ENCODE measurements at places on chromosomes 13 and 19.

- DNase-seq: no peak
These were observed 15.1 kb upstream of the N4BP2L2 start for GRCh38 chr13:32553720-32554119.

DNA sequence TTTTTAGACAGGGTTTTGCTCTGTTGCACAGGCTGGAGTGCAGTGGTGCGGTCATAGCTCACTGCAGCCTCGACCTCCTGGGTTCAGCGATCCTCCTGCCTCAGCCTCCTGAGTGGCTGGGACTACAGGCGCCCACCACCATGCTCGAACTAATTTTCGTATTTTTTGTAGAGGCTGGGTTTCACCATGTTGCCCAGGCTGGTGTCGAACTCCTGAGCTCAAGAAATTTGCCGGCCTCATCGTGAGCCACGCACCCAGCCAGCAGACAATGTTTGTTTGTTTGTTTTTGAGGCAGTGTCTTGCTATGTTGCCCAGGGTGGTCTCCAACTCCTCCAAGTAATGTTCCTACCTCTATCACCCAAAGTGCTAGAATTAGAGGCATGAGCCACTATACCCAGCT, 879 bp upstream of the COX7A1 start:
- DNase-seq: no peak

DNA sequence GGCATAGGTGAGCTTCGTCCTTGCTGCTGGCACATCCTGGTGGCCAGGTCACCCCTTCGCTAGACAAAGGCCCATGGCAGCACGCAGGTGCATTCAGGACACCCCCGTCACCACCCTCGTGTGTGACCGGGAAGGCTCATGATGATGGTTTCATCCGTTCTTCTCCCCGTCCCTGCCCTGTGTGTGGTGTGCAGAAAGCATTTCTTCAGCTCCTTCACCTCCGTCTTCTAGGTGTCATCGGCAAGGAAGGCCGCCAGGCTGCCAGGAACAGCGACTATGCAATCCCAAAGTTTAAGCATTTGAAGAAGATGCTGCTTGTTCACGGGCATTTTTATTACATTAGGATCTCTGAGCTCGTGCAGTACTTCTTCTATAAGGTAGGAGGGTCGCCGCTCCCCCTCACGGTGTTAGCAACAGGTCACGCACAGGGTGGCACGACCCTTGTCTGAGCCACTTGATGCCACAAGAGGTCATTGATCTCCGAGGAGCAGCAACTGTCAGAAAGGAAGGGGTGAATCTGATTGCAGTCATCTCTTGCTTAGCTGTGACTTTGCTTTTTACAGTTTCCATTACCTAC, 111.0 kb upstream of the MCF2L start:
- DNase-seq: no peak

GRCh38 chr13:21065686-21066085, 4.3 kb upstream of the LATS2 start:
- DNase-seq: no peak

DNA sequence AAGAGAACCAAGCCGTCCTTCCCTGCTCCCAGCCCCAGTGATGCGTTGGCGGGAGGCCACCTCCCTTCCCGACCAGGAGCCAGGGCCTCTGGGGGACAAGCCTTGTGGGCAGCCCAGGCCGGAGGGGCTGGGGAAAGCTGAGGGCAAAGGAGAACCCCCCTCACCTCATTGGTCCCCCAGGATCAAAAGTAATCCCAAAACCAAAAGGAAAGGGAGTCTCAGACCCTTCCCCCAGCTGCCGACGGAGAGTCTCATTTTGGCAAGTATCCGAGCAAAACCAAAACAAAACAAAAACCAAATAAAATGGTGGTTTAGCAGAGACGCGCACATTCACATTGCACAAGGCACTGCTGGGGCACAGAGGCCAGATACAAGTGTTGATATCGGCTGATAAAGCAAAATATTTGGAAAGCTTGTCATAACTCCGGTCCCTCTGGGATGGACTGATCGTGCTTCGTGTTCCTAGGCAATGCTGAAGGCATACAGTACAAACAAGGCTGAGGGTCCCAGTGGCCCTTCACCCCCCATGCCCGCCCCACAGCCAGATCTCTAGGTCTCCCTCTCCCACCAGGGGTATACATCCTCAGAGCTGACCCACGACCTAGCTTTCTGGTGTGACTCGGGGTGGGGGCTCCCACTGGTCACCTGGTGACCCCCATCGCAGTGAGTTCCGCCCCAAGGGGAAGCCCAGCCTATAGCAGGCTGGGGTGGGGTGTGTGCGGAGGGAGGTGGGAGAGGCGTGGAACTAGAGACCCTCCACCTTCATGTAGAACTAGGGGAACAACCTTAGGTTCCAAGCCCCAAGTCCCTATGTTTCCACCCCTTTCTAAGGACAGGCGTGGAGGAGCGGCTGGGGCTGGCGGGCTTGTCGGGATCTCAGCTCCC, 2.1 kb downstream of the CEBPA start:
- DNase-seq: no peak

DNA sequence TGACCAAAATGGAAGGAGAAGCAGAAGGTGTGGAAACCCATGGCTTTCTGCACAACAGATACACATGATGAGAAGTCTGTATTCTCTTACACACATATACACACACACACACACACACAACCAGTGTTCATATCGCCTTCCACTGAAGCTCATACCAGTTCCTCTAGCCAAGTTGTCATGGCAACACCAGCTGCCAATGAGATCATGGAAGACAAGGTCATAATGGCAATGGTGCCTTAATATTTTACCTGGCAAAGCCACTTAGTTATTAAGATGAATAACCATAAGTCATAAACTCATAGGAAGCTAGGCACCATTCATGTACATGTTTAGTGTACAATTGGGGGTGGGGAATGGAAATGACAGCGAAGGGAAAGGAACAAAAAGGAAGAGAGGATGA, 2.6 kb upstream of the DHRS12 start:
- DNase-seq: no peak

DNA sequence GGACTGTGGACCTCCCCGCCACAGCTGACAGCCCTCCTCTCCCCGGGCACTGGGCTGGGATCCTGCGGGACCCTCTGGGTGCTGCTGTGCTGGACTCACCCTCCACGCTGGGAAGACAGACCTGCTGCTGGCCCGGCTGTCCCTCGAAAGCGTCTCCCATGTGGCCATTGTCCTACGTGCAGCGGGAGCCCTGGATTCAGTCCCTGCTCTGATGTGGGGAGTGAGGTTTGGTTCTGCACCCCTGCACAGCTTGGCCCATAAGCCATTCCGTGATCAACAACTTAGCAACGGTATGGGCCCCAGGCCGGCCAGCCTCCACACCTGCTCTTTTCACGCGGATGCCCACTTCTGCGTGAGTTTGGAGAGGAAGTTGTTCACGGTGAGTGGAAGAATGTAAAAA, 195.2 kb downstream of the TEX29 start:
- no peak for DNase-seq

DNA sequence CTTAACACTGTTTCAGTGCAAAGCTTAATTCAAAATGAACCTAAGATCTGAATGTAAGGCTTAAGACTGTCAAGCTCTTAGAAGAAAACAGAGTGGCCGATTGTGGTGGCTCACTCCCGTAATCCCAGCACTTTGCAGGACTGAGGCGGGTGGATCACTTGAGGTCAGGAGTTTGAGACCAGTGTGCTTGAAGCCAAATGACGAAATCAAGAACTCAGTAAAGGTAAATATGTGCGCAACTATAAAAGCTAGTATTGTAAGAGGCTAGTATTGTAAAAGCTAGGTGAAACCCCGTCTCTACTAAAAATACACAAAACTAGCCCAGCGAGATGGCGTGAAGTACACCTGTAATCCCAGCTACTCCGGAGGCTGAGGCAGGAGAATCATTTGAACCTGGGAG, 12.7 kb downstream of the ATP4B start:
- DNase-seq: no peak

- DNase-seq: no peak
These were observed 3.4 kb downstream of the EVI5L start for GRCh38 chr19:7833225-7834099.

All from stimulated activated CD8-positive, alpha-beta memory T cell treated with anti-CD3 and anti-CD28 coated beads, Interleukin-15, amount 100 ng/mL, for 24 hours (primary cell).